ENCODE measurements at places on chromosomes 6 and 20.

DNA sequence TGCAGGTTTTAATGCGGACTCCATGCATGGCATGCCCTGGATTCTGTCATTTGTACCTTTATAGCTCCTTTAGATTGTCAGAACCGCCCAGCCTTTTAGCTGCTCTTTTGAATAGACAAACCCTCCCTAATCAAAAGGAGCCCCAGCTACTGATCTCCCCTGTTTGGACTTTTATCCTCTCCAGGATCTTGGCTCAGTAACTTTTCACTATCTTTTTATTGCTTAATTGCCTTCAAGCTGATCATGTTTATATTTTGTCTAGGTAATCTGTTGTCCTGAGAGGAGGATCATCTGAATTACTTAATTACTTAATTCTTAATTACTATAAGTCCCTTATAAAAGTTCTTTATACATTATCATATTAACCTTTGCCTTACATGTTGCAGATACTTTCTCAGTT is 93.2 kb downstream of the HIVEP1 start:
- DNase-seq: no peak

DNA sequence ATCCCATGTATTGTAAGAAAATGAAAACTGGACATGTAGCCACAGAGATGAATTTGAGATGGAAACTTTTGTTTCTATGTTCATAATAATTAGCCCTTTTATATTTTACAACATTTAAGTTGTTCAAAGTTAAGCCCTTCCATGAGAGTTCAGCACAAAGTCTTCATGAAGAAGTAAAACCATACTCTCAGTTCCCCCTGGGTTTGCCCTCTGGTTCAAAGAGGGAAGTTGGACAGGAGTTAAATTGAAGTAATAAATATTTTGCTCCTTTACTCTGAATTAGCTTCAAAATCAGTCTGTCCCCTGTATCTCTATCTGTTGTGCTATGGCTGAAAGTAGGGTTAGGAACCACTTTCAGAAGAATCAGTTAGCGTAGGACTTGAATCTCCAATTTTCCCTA is 31.1 kb downstream of the PHACTR2 start:
- no peak for DNase-seq

- DNase-seq: no peak
Observed at GRCh38 chr6:7691675-7692452, 34.0 kb upstream of the BMP6 start.

GRCh38 chr20:20412750-20413149 is 44.8 kb downstream of the INSM1 start:
- no peak for DNase-seq

- DNase-seq: no peak
Observed at GRCh38 chr6:26335631-26336323, 29.2 kb upstream of the BTN3A2 start.

DNA sequence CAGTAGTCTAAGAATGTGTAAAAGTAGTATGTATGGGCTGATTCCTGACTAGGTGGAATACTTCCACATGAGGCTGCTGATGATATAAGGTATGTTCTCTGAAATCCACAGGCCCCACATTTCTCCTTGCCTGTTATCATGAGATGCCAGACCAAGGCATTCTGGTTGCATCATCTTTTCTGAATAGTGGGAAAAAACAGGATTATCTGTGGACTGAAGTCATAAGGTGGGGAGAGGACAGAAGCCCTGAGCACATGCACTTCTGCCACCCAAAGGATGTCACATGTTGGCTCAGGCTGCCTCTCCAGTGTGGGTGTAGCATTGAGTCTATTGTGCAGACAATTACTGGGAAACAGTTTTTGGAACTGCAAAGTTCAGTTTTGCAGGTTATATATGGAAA is 184.5 kb upstream of the RAB32 start:
- DNase-seq: no peak

GRCh38 chr6:44264154-44265006 is 971 bp downstream of the NFKBIE start:
- no peak for DNase-seq

DNA sequence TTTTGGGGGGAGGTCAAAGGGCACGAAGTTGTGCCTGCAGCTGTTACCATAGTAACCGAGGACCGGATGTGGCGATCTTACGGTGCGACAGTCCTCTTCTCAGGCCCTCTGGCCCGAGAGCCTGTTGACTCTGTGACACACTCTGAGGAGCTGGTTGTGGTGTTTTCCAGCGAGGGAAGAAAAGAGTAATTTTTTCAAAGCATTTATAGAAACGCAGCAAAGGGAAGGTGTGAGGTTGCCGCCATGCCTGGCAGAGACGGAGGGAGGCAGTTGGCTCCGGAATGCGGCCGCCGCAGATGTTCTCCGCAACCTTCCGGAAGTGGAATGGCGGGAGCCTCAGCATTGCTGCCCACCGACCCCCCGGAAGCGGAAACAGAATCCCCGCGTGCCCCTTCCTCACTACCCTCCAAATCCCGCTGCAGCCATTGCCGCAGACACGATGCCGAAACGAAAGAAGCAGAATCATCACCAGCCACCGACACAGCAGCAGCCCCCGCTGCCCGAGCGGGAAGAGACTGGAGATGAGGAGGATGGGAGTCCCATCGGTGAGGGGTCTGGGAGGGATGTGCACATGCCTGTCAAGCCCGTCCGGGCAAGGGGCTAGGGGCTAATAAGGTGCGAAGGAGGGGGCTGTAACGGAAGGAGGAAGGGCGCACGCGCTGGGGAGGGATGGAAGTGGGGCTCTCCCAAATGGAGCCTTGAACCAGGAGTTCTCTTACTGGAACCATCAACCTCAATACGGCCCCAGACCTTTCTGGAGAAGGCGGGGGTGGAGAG is at the start of gene PRR3:
Gene PRR3 (plus strand): TSS at position 390 of the 777 bp plus-strand sequence. CDS start 50 bp downstream, at position 440.
- DNase-seq: peak; percentile 92

- no peak for DNase-seq
Observed at GRCh38 chr20:20413810-20414281, 45.9 kb downstream of the INSM1 start.

- no peak for DNase-seq
Observed at GRCh38 chr6:161407581-161407980, 133.7 kb upstream of the AGPAT4 start.

DNA sequence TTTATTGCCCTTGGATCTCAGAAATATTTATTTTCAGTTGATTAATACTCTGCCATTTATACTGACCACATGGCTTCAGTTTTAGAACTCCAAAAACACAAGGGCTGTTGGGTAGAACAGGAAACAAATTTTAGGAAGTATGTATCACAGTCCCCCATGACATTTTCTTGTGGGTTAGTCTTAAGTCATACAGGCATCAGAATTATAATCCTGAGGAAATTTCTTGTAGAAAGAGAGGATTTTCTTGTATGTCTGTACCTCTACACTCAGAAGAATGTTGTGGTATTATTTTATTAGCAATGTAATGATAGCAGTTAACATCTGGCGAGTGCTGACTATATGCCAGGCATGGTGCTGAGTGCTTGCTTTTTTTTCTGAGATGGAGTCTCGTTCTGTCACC is 302.9 kb downstream of the CLIC5 start:
- DNase-seq: no peak

DNA sequence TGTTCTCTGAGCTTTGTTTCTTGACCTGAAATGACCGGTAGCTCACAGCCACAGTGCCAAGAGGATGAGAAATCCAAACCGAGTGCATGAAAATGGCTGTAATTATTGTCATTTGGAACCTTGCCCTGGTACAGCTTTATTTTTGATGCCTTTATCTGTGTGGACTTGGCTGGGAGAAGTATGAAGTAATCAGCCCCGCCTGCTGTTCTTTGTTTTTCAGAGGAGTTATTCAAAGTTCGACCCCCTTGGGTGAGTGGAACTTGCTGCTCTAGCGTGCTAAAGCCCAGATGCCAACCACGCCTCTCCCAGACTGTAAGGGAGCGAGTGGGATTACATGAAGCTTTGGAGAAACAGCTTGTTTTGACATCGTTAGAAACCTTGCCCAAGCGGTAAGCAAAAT is 48.3 kb downstream of the ECT2L start:
- DNase-seq: peak; percentile 68

DNA sequence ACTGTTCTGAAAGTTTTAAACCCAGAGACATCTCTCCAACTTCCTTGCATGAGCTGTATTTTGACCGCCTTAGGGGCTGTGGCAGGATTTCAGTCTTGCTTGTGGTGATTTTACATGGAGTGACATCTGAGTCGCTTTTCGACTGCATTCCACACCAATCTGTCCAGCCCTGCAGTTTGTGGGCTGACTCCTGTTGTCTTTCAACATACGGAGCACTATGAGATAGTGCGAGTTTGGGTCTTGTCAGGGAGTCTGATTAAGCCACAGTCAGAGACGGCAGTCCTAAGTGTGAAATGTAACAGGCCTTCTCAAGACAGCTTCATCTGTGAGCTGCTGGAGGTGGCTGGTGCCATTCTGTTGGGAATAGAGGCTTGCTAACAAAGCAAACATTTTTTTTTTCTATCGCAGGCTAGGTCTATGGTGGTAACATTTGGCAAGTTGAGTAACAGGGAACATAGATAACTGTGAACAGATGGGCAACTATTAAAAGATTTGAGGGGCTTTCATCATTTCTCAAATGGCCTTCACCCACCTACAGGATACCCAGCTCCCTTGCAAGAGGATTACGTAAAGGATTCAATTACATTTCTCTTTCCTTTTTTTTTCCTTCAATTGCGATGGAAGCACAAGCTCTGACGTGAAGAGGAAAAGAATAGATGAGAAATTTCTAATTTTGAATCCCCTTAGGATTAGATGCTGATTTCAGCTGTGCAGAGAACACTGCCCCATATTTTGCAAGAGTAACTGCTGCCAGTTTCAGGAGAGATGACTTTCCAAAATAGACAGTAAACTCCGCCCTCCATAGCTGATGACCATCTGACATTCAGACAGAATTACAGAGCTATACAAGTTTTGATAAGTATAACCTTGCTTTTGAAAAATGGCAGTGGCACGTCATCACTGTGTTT is 25.1 kb downstream of the CAP2 start:
- DNase-seq: peak; percentile 67

GRCh38 chr6:91865889-91866288 is 1279.0 kb upstream of the MAP3K7 start:
- DNase-seq: no peak

- no peak for DNase-seq
Observed at GRCh38 chr6:138970856-138971425, 17.1 kb downstream of the REPS1 start.

GRCh38 chr6:132612449-132613108 is 11.5 kb downstream of the TAAR2 start:
- no peak for DNase-seq

DNA sequence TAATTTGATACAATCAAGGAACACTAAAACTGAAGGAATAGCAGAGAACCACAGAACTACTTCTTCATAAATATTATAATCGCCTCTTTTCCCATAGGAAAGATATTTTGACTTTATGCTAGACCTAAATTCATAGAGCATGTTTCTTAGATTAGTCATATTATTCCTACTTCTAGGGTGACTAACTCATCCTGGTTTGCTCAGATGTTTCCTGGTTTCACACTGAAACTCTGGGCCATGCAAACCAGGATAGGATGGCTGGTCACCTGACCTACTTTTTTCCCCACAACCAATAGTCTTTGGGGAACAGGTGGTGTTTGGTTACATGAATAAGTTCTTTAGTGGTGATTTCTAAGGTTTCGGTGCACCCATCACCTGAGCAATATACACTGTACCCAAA is 42.8 kb downstream of the MMS22L start:
- no peak for DNase-seq

GRCh38 chr6:155706341-155706740 is 250.7 kb upstream of the NOX3 start:
- DNase-seq: no peak

GRCh38 chr6:4661391-4661790 is 114.8 kb upstream of the CDYL start:
- DNase-seq: no peak

- DNase-seq: no peak
Observed at GRCh38 chr6:25042536-25042935, 106.8 kb upstream of the RIPOR2 start.

- DNase-seq: no peak
Observed at GRCh38 chr20:50563133-50563944, 53.2 kb downstream of the PTPN1 start.

DNA sequence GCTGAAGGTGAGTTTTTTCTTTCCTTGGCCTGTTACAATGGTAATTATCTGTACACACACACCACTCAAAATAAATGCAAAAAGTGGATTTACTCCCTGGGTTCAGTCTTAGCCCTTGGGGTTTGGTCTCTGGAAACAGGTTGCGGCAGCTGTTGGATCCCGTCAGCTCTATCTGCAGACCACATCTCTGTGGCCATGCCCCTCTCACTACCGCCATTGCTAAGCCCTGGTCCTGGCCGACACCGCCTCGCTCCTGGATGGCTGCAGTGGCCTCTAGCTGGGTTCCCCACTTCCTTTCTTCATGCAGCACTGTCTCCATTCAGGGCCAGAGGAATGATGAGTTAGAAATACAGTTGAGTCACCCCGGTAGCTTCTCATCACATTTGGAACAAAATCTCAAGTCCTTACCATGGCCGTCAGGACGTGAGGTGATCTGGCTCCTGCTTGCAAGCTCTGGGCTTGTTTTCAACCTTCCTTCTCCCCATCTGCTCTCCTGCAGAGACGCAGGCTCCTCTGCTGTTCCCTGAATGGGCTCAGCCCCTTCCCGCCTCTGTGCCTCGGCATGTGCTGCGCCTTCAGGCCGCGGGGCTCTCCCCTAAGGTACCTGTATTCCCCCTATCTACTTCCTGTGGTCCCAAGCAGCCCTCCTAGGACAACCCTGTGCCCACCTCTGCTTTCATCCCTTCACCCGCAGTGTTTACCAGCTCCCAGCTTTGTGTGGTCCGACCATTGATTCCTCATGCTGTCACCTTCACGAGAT is 38.0 kb downstream of the EFCAB8 start:
- no peak for DNase-seq
